HEK293T (cell line): ENCODE measurements at places on chromosomes 12 and 14.

GRCh38 chr14:86237733-86238132 is 707.8 kb downstream of the FLRT2 start:
- no peak for DNase-seq

DNA sequence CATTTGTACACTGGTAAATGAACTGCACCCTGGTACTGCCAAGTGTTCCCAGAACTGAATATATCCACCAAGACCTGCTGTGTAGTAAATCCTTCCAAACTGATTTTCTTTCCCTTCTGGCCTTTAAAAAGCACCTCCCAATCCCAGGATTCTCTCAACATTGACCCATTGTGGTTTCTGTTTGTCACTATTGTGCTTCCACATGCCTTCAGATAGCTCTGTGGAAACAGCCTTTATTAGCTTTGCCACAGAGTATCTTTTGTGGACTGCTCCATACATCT is 949 bp upstream of the KIF21A start:
- DNase-seq, result no peak

DNA sequence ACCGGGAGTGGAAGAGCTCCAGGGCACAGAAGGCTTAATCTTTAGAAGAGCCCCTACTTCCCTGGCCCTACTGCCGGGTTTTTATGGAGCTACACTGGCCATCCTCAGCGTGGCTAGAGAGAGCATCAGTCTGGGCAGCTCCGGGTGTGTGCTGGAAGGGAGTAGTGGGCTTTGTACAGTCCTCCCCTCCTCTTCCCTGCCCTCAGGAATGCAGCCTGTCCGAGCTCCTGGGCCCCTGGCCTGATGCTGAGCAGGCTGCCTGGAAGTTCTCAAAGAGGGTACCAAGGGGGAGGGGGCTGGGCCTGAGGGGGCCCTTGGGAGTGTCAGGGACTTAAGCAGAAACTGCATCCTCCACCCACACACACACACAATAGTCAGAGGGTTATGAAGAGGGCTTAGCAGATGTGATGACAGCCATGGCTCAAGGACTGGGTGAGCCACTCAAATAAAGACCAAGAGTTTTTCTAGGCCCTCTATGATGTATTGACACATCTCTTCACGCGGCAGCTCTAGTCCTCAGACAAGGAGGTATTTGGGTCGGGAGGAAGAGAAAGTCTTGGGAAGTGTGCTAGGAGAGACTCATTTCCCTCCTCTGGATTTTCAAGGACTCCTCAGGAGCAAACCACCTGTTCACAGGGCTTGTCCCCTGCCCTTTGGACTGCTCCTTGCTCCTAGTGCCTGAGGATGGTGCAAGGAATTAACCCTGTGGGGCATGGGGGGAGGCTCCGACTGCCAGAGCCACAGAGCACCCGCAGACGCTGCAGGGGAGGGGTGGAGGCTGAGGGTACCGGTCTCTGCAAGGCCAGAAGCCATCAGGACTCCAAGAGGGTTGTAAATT is 16.5 kb upstream of the FIGNL2 start:
- DNase-seq, result no peak

DNA sequence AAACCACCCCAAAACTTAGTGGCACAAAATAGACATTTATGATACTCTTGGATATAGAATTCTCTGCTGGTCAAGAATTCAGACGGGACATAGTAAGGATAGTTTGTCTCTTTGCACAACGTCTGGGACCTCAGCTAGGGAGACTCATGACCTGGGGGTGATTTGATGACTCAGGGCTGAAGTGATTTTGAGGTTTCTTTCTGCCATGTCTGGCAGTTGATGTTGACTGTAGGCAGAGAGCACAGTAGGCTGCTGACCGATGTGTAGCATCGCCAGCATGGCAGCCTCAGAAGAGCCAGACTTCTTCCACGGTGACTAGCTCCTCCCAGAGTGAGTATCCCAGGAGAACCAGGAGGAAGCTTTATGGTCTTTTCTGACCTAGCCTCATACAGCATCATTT is 88.9 kb upstream of the FRMD6 start:
- DNase-seq, result no peak

GRCh38 chr12:69881771-69882170 is 56.7 kb downstream of the MYRFL start:
- DNase-seq, result no peak

DNA sequence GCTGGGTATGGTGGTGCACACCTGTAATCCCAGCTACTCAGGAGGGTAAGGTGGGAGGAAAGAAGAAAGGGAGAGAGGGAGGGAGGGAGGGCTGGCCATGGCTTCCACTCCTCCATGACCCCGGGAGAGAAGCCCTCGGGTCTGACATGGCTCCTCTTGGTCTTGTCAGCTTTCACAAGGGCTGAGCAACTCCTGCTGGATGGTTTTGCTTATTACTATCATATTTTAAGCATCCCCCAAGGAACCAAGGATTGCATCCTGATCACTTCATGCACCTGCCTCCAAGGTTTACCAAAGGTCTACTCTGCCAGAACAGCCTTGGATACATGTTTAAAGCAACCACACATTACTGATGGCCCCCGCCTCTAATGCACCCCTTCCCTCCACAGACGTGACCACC is 28.0 kb upstream of the NCOR2 start:
- DNase-seq, result no peak

DNA sequence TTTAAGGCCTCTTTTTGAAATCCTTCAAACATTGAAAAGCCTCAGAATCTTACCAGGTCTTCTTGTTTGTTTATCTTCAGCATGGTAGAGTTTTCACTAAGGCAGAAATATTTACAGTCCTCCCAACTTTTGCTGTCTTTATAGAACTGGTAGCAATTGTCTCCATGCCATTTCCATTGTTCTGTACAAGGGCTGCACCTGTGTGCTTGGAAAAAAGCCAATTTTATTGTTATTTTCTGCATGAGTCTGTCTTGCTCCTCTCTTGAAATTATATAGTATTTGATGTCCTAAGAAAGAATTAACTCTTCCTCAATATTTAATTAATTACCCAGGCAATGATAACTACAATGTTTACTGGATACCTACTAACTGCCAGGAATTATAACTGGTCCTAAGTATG is 23.3 kb downstream of the CLEC1A start:
- no peak for DNase-seq

- no peak for DNase-seq
These were observed 1.7 kb downstream of the WNT1 start for GRCh38 chr12:48979602-48980388.

DNA sequence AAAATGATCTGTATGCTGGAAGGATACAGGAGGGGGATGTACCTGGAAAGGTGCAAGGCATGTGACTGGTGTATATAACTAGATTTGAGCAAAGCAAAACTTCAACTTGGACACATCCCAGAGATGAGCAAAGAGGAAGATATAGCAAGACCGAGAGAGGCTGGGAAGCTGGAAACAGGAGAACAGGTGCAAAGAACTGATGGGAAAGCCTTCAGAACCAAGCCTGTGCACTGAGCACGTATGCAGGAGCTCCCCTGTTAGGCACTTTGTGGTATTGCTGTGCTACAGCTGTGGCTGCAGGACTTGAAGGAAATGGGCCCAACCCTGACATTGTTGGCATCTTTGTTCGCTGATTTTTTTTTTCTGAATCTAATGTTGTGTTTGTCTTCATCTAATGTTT is 120.7 kb upstream of the PWP1 start:
- peak; percentile 37 for DNase-seq

GRCh38 chr12:28699029-28699428 is 450.0 kb upstream of the FAR2 start:
- DNase-seq, result no peak

GRCh38 chr12:131112021-131112420 is 158.3 kb downstream of the ADGRD1 start:
- no peak for DNase-seq

- DNase-seq, result peak; percentile 31
These were observed 1.7 kb downstream of the TPCN1 start for GRCh38 chr12:113222730-113223531.

DNA sequence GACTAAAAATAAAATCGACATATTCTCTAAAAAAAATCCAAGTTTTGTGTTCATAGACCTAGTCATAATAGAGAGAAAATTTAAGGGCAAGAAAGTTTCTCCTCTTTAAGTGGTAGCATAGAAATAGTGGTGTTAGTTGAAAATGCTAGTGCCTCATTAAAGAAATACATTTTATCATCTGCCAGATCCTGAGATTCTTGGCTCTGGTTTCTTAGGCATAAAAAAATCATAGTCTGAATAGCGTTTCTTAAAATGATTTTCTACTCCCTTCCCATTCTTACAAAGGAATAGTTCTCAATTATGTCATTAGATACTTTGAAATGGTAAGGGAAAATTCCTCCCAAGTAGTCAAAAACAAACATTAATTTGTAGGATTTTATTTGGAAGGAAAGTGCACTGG is 212.8 kb downstream of the NELL2 start:
- no peak for DNase-seq

DNA sequence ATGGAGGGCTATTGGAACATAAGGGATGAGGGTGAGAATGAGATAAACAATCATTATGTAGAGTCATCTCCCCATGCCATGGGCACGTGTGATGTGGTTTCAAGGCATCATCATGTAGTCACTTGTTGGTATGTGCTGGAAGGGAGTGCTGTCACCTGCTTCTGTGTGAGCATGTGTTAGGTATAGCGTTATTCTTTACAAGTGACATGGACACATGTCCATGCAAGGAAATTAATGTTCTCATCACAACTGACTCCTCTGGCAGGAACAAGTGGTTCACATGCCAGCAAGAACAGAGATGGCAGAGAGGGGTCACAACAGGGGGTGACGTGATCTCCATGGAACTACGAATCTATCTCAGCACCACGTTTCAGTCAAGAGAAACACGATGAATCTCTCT is 815.8 kb downstream of the BCL11B start:
- no peak for DNase-seq

GRCh38 chr12:114747012-114747858 is 63.3 kb upstream of the TBX3 start:
- no peak for DNase-seq

- no peak for DNase-seq
These were observed 127.6 kb upstream of the NCOR2 start for GRCh38 chr12:124694846-124695497.

DNA sequence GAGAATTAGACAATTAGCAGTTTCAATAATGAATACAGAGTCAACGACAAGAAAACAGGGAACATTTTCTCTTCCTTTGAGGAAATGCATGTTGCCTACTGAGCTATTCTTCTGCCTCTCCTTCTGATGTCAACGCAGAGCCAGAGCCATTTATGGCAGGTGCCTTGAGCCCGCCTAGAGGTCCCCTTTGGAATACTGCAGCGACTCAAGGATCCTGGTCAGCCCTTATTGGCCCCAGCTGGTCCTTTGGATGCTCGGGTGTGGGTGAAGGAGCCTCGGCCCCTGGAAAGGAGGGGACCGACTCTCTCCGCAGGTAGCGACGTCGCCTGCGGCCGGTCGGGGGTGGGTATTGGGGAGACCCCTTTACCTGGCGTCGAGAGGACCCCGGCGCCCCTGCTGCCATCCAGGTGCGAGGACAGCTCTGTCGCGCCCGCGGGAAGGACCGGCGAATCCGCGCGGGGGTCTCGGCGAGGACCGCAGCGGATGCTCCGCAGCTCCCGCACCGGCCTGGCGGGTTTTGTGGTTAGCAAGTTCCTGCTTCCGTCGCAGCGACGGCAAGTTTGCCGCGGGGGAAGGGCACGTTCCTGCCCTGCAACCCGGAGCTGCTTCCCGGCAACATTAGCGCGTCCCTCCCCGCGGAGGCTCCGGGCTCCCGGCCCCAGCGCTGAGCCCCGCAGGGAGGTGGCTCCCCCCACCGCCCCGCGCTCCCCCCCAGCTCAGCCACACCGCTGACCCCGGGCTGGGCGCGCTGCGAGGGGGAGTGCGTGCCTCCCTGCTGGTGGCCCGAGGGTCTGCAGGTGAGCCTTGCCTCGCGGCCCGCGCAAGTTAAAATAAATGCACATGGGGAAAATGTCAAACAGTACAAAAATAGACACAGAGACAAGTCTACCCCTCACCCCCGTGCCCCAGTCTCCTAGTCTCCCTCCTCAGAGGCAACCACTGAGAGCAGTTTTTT is at the start of gene MANSC1:
MANSC1 (minus strand) TSS at position 532 of the 955 bp plus-strand sequence. CDS start 6,928 bp downstream, outside the sequence.
- peak; percentile 61 for DNase-seq

DNA sequence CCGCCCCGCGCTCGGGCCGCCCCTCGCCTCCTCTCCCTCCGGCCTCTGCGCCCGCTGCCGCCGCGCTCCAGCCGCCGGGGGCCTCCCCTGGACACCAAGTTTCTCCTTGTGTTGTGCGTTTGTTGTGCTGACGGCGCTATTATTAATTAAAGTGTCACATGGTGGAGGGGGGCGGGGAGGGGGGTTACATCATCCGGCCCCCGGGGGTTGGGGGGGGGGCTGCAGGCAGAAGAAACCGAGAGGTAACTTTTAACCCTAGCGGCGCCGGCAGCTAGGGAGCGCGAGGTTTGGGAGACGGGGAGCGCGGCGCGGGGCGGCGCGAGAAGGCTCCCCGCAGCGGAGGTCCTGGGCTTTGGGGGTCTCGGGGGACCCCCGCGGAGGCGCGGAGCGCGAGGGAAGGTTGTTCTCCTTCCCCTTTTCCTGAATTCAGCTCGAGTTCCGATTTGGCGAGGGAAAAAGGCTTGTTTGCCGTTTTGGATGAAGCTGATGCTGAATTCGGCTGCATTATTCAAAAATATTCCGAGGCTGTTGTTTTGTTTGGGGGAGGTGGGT is at the start of gene HRK:
HRK (minus strand) TSS at position 117 of the 552 bp plus-strand sequence. CDS start 134 bp downstream, outside the sequence.
- DNase-seq, result peak; percentile 50

DNA sequence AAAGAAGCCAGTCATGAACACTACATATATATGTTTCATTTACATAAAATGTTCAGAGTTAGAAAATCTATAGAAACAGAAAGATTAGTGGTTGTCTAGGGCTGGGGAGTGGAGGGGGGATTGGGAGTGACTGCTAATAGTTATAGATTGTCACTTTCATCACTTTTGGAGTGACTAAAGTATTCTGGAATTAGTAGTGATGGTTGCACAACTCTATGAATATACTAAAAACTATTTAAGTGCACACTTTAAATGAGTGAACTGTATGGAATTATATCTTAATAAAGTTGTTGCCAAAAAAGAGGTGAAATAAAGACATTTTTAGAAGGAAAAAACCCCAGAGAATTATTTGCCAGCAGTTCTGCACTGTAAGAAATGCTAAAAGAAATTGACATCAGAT is 9.5 kb downstream of the CATSPERB start:
- no peak for DNase-seq

GRCh38 chr12:104700324-104700723 is 243.6 kb downstream of the CHST11 start:
- DNase-seq, result no peak

DNA sequence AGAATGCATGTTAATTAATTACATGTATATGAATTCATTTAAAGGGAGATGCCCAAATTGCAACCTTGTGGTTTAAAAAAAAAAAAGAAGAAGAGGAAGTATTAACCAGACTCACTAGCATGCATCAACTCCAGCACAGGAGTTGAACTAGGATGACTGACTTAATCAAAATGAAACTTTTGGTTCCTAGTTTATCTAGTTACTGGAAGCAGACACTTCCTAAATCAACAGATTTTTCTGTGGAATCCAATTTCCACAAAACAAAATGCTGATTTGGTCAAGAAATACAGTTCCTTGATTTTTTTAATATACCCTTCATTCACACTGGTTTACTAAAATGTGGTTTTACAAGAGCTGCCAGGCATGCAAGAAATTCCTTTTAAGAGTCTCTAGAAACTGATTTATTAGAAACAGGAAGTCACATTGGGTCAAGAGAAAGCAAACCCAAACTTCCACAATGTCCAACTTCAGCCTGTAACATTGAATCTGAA is 41.6 kb downstream of the ITPR2 start:
- no peak for DNase-seq
